Foreskin keratinocyte (primary cell): ENCODE measurements at places on chromosomes 11 and 22. TPM values are rescaled to one million over a fixed set of nuclear protein-coding genes. Genes with fewer than 3 reads are reported as not detected.

Gene LRRC32
- 0.03 TPM in 1 of 2 replicates, not detected in the other for total RNA-seq

Gene TSSK2
- total RNA-seq = not detected in 2 replicates

DNA sequence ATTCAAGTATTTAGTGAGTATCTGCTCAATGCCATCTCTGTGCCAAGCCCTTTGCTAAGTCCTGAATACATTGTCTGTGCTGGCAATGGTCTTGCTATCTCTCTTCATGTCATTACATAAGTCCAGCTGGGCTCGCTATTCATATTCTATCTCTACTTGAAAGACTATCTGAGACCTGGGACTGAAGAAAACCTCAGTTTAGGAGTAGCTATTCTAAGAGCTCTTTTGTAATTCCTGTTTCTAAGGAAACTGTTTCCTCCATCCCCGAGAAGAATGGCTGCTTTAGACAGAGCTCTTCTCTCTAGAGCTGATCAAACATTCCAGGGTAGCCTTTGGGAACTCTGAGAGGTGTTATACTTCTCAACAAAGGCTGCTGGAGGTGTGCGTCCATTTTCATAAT is 33.0 kb downstream of the SLC17A6 start:
- no peak for DNase-seq

DNA sequence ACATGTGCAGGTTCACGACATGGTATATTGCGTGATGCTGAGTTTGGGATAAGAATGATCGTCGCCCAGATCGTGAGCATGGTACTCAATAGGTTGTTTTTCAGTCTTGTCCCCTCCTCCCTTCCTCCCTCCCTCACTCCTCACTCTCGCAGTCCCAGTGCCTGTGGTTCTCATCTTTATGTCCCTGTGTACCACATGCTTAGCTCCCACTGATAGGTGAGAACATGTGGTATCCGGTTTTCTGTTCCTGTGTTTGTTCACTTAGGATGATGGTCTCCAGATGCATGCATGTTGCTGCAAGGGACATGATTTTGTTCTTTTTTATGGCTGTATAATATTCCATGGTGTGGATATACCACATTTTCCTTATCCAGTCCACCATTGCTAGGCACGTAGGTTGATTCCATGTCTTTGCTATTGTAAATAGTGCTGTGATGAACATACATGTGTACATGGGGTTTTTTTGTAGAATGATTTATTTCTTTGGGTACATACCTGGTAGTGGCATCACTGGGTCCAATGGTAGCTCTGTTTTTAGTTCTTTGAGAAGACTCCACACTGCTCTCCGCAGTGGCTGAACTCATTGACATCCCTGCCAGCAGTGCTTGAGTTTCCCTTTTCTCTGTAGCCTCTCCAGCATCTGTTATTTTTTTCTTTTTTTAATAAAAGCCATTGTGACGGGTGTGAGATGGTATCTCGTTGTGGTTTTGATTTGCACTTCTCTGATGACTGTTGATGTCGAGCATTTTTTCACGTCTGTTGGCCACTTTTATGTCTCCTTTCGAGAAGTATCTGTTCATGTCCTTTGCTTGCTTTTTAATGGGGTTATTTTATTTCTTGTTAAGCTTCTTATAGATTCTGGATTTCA is 16.4 kb downstream of the ZBED4 start:
- no peak for DNase-seq

DNA sequence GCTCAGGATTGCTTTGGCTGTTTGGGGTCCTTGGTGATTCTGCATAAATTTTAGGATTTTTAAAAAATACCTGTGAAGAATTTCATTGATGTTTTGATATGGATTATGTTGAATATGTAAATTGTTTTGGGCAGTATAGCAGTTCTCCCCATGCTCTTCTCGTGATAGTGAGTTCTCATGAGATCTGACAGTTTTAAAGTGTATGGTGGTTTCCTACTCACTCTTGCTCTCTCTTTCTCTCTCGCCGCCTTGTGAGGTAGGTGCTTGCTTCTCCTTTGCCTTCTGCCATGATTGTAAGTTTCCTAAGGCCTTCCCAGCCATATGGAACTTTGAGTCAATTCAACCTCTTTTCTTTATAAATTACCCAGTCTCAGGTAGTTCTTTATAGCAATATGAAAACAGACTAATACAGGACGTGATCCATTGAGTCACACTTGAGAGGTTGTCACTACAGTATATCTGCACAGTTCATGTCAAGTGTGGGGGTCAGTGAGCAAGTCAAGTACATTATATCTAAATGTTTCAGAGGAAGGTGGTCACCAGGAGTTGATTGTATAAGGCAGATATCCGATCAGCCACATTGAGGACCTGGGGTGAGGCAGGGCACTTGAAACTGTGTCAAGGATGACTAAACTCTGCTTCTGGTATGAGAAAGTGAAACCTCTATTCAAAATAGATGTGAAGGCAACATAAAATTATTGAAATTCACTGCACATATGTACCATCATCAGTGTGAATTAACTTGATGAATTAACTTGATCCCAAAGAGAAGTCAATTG is 70.7 kb upstream of the CCDC179 start:
- no peak for DNase-seq

GRCh38 chr11:32531528-32531927 is 52.1 kb upstream of the EIF3M start:
- DNase-seq = peak; percentile 9
